ENCODE measurements at places on chromosomes 6 and 20.

- DNase-seq, result no peak
Measured at GRCh38 chr6:107156617-107157016, 41.3 kb upstream of the BEND3 start.

- DNase-seq, result no peak
Measured at GRCh38 chr20:924639-925038, 8.5 kb upstream of the ANGPT4 start.

DNA sequence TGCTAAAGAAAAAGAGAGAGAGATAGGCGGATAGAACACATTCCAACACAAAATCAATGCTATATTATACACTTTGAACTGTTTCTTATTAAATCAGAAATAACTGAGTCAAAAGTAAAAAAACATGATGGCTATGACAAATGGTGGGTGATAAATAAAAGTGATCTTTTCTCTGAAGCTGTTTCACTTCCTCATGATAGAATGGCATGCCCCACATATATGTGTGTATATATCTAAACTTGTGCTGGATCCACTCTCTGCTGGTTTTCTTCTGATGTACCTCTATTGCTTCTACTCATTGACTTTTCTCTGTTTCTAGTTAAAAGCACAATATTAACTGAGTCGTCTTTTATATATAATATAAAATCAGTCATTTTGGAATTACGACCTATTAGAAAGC, 429.9 kb downstream of the PKHD1 start:
- no peak for DNase-seq

DNA sequence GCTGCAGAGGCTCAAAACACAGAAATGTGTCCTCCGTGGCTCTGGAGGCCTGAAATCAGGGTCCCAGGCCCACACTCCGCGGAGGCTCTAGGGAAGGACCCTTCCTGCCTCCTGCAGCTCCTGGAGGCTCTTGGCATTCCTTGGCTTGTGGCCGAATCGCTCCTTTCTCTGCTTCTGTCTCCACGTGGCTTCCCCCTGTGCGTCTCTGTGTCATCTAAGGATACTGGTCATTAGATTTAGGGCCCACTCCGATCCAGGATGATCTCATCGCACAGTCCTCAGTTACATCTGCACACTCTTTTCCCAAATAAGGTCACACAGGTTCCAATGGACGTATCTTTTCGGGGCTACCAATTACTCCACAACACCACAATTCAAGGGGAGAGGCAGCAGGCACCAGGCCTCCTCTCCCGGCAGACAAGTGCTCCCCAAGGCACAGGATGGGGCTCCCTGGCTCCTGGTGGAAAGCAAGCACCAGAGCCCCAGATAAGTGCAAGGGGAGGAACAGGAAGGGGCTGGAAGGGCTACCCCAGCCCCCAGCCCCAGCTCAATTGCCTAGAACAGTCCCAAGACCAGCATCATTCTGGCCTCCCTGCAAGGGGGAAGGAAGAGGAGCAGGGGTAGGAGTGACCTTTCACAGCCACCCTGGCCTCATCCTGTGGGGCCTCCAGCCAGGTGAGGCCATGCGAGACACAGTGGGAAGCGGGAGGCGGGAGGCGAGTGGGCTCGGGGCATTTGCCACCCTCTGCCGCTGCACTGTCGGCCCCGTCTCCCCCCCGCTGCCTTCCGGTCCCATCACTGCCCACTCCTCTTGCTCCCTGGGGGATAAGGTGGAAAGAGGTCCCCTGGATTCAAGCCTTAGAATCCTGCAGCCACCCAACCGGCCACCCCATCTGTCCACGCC, 16.3 kb downstream of the NTSR1 start:
- DNase-seq, result no peak
